AG09319 (cell line): ENCODE measurements at places on chromosomes 6 and 20.

DNA sequence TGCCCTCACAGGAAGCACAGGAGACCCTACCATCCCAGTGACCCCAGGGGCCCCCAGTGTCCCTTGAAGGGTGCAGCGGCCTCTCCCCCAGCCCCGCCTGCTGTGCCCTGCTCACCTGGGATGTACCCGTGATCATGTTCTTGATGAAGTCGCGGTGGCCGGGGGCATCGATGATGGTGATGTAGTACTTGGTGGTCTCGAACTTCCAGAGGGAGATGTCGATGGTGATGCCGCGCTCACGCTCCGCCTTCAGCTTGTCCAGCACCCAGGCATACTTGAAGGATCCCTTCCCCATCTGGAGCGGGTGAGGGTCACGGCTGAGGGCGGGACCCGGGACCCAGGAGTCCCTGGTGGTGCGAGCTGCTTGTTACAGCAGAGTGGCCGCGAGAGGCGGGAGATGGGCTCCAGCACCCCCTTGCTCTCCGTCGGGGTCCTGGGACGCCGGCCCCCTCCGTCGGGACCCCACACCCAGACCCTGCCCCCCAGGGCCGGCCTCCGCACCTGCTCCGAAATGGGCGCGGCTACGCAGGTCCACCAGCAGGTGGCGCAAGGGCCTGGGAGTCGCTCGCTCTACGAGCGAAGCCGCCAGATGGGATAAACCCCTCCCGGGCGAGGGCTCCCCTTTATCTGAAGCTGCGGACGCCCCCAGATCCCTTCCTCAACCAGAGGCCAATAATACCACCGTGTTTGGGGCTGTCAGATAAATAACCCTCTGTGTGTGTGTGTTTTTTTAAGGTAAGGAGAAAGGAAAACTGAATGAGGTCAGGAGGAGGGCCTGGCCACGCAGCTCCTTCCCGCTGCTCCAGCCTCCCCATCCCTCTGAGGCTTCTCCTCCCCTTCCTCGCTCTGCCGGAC, 2.9 kb downstream of the EEF1A2 start:
- no peak for DNase-seq

DNA sequence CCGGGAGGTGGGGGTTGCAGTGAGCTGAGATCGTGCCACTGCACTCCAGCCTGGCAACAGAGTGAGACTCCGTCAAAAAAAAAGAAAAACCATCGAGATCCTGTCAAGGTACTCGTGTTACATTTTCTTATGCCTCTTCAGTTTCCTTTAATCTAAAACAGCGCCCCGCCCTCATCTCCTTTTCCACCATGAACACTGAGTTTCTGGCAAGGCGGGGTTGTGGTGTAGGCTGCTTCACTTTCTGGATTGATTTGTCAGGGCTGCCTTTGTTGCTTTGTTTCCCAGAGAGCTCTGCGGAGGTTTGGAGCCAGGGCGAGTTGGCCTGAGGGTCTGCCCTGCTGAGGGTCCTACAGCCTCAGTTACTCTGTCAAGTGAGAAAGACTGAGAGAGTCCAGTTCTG, 8.9 kb downstream of the ITPR3 start:
- no peak for DNase-seq

GRCh38 chr6:99285881-99286280, 63.6 kb downstream of the FAXC start:
- no peak for DNase-seq

- DNase-seq = no peak
These were observed 187.7 kb downstream of the SOD2 start for GRCh38 chr6:159505140-159505922.

DNA sequence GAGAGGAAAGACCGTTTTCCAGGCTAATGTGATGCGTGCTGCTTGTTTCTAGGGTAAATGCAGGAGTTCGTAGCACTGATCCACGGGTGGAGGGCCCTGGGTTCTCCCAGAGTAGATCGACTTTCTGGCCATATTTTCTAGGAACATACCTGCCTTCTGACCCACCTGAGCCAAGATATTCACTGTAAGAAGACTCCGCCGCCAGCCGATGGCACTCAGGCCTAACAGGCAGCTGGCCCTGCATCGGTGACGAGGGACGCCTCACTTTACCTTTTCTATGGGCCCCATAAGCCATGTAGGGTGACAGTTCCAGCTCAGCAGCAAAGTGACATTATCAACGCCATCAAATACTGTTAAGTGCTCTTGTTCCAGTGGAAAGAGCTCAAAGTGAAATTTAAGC, 30.2 kb upstream of the FRMD1 start:
- DNase-seq = no peak

- no peak for DNase-seq
These were observed 209.8 kb upstream of the GJE1 start for GRCh38 chr6:141922898-141923297.
